ENCODE measurements at places on chromosomes 4 and X.
A peak's percentile ranks its signal among the peaks of the same experiment; 100 is the strongest.

- no peak for DNase-seq
Observed at GRCh38 chrX:152652060-152652459, 14.4 kb downstream of the GABRQ start.

GRCh38 chr4:156811963-156812362 lies 159.6 kb downstream of the PDGFC start:
- DNase-seq, result no peak

- DNase-seq, result peak; percentile 67
Observed at GRCh38 chr4:173522160-173522950, 7.7 kb downstream of the HAND2 start.

DNA sequence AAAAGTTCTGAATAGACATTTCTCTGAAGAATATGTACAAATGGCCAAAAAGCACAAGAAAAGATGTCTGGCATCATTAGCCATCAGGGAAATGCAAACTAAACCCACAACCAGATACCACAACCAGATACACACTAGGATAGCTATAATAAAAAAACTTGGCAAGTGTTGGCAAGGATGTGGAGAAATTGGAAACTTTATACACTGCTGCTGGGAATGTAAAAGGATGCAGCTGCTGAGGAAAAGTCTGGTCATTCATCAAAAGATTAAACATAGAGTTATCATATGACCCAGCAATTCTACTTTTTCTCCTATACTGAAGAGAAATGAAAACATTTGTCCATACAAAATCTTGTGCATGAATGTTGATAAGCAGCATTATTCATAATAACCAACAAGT lies 92.3 kb downstream of the UCHL1 start:
- DNase-seq, result no peak

DNA sequence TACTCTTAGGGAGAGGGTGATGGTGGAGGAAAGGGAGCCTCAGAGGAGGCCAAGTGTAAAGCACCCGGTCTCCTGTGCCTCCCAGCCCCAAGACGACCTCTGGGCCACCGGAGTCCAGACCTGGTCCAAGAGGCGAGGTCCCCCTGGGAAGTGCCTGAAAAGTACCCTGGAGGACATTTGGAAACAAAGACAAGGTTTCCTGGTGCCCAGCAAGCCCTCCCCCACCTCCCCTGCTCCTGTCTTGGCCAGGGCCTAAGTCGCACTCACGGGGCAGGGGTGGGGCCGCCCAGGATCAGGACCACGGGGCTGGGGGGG lies 532 bp upstream of the SH3BP2 start:
- DNase-seq, result no peak

Measured in Daoy (cell line).